ENCODE measurements at places on chromosomes 16 and 17.

DNA sequence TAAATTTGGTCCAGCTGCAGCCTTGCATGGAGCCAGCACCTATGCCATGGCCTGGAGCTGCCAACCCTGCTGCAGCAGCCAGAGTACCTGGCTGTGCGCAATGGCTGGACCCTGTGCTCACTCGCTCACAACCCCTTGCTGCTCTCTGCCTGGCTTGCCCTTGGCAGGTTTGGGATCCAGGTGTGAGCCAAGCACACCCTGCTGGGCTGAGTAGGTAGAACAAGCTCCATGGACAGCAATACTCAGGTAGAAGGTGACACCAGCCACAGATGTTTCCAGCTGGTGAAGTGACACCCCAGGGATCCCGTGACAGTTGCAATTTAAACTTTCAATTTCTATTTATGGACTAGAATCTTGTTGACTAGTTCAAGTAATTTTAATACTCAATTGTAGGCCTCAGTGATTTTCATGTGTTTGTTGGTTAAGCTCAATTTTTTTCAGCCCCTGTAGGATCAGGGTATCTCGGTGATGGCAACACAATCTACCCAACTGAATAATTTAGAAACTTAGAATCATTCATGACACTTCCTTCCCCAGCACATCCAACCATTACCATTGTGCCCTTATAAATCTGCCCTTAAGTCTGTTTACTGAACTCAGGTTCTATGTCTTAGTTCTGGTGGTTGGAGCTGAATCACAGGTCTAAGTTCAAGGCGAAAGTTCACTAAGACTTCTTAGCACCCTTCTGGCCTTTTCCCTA, 480.0 kb downstream of the PMP22 start:
- no peak for DNase-seq

DNA sequence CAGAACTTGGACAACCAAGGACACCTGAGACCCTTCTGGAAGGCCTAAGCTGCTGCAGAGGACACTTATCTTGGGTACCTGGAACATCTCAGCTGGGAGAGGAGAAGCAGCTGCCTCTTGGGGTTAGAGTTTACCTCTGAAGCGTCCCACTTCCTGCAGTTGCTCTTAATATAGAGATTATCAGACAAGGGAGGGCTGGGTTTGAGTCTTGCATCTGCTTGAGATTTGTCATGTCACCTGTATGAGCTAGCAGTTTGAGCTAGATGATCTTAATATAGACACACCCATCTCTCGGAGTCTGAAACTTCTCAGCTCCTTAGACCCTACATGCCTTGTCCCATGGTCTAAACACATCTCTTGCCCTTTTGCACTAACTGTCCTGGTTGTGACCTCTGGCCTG, 93.1 kb upstream of the CCL1 start:
- DNase-seq = no peak

- no peak for DNase-seq
Measured at GRCh38 chr17:63329876-63330275, 116.2 kb downstream of the CYB561 start.

- no peak for DNase-seq
Measured at GRCh38 chr16:78317564-78318240, 218.2 kb downstream of the WWOX start.

DNA sequence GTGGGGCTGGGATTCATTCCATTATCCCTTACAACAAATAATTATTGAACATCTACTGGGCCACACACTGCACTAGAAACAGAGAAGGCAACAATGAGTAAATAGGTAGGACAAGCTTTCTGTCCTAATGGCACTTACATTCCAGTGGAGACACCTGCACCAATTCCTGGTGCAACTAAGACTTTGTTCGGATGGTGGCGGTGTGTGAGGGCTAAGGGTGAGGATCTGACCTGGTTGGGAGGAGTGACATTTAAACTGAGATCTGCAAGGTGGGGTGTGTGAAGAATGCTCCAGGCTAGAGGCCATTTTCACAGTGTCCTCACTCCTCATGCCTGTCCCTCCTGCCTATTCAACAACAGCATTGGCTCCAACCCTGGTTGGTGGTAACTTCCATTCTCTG, 510.0 kb downstream of the XYLT1 start:
- DNase-seq = no peak

DNA sequence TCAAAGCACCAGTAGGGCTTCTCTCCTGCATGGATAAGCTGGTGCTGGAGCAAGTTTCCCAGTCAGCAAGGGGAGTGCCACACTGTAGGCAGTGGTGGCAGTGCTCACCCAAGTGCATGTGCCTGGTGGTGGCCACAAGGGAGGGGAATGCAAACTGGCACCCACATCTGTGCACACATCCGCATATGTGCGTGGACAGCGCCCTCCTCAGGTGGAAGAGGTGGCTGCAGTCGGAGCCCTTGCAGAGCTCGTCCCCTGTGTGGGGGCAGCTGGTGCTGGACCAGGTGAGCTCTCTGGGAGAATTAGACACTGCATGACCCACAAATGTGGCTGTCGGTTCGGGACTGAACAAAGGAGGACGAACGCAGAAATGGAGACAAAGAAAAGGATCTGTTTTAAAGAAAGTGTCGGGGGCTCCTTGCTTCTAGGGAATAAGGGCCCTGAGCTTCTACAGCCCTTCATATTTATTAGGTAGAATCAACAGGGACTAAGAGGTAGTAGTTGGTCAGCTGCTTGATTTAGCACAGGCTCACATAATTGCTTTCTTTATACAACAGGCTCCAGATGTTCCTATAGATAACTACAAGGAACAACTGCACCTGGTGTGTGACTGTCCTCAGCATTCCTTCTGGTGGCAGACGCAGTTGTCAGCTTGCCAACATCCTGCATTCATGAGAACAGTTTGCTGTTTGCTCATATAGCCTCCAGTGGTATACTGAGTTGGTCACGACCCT, 5.3 kb upstream of the ZNF689 start:
- no peak for DNase-seq

DNA sequence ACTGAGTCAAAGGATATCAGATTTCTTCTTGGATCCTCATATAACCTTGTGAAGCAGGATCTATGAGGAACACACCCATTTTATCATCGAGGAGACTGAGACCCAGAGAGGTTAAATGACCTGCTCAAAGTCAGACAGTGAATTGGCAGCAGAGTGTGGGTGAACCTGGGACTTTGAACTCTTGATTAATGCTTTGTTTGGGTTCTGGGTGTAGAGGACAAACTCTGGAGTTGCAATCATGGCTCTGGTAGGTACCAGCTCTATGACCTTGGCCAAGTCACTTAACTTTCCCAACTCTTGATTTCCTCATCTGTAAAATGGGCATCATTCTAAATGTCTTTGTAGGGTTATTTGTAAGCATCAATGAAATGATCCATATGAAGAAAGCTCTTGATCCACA, 166.4 kb downstream of the HAPSTR1 start:
- no peak for DNase-seq

- no peak for DNase-seq
Measured at GRCh38 chr17:1107777-1108477, 71.9 kb downstream of the ABR start.

DNA sequence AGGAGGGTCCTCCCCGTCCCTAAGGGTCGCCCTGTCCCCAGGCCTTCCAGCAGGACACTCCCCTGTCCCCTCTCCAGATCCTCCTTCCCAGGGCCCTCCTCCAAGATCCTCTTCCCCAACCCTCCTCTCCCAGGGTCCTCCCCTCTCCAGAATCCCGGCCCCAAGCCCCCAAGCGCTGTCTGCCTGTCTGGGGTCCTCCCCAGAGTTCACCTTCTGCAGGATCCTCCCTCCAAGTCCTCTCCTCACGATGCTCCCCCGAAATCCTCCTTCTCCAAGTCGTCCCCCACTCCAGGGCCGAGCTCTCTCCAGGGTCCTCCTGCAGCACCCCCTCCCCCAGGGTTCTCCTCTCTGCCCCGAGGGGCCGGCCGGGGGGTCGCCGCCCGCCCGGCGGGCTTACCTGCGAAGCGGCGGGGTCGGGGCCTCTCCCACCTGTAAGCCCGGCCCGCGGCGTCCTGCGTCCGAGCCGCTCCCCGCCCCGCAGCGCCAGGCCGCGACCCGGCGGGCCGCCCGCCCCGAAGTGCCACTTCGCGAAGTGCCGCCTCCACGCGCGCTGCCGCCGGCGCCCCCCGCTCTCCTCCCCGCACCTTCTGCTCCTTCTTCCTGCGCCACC, 678 bp upstream of the BAIAP2 start:
- no peak for DNase-seq

DNA sequence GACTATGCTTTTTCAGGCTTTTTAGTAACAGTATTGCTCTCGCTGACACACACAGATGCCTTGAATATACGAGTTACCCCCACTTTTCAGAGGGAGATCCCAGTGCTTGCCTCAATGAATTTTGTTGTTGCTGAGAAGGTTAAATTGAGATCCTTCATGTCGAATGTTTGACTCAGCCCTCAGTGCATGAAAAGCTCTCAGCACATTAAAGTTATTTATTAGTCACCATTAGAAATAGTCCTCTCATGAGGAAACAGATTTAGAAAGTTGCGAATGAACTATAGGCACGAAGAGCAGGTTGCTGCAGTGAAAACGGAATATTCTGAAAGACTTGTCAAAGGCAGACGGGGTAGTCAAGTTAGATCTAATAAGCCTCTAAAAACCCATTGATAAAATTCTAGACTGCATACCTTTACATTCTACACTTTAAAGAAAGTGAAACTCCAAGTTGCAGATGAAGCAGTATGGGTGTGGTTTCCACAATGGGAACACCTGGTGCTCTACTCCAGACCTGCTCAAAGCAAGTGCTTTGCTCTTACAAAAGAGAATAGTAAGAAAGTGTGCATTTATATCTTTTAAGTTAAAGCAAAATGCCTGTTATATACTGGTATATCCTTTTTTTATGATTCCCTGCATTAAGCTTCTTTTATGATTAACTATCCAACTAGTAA, 238.1 kb downstream of the MAF start:
- DNase-seq = no peak

GRCh38 chr16:73233846-73234424, 186.0 kb upstream of the ZFHX3 start:
- no peak for DNase-seq

- DNase-seq = no peak
Measured at GRCh38 chr16:82156761-82157533, 13.1 kb downstream of the MPHOSPH6 start.

GRCh38 chr17:47279062-47279801, 25.6 kb downstream of the ITGB3 start:
- no peak for DNase-seq

DNA sequence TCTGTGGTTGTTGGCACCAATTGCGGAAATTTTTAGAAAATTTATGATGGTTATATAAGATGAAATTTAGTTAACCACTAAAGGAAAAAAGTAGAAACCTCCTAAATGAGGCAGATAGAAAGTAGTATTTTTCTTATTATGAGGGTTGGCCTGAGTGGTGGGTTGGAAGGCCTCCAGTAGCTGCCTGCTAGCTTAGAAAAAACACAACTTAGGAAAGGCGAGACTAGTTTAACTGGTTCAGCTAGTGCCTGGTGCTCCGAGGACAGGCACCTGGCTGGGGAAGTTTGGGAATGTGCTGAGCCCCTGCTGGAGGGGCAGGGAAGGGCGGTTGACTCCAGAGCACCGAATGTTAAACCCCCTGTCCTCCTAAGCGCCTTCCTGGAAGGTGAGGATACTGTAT, 19.9 kb downstream of the LDHD start:
- no peak for DNase-seq

- no peak for DNase-seq
Measured at GRCh38 chr17:39818358-39819000, 45.6 kb downstream of the IKZF3 start.

GRCh38 chr16:16101585-16101984, 121.7 kb downstream of the ABCC6 start:
- DNase-seq = no peak

DNA sequence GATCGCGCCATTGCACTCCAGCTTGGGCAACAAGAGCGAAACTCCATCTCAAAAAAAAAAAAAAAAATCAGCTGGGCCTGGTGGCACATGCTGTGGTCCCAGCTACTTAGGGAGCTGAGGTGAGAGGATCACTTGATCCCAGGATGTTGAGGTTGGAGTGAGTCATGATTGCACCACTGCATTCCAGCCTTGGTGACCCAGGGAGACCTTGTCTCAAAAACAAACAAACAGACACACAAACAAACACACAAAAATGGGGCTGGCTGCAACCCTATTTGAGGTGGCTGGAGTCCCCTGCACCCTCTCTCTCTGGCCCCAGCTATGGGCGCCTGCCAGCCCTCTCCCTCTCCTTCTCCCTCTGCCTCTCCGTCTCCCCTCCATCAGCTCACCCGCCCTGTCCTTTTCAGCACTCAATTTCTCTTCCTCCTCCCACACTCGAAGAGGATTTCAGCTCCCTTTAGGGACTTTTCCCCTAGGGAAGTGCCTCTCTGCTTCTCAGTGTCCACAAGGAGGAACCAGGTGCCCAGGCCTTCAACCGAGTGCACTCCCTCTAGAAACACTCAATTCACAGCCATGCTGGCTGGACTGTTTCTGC, 17.5 kb upstream of the TFAP4 start:
- no peak for DNase-seq

- DNase-seq = no peak
Measured at GRCh38 chr17:6660805-6661463, 9.4 kb downstream of the C17orf100 start.

GRCh38 chr17:383771-384621, 31.4 kb upstream of the RPH3AL start:
- DNase-seq = no peak

- DNase-seq = no peak
Measured at GRCh38 chr16:67504031-67505021, 21.0 kb upstream of the AGRP start.

- no peak for DNase-seq
Measured at GRCh38 chr17:6908807-6909206, 77.3 kb upstream of the TEKT1 start.

DNA sequence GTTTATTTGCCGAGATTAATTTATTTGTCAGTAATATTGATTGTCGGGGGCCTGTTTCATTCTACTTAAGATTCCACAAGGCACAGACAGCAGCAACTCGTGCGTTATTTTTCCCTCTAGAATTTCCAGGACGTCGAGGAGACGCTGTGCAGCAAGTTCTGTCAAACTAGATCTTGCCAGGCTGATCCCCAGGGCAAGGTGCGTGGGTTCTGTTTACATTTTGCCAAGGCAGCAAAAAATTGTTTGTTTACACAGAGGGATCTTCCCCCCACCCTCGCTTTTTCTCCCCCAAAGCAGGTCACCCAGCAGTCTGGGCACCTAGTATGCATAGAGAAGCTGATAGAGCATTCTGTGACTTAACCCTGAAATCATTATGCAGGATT, 111.4 kb downstream of the IRX3 start:
- no peak for DNase-seq

DNA sequence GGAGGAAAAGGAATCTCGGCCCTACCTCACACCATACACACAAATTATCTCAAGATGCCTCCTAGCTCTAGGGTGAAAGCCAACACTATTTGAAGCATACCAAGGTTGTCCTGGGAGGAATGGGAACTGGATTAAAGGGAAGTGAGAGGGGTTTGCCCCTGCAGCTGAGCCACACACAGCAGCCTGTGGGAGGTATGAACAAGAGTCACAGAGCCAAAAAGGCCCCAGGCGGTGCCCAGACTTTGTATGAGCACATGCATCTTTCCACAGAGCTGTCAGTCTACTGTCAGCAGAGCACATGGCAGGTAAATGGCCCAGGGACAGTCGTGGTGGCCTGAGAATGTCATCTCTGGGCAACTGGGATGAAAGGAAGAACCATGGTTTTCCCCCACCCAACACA, 31.0 kb upstream of the RCVRN start:
- DNase-seq = no peak

Measured in cortex of kidney (tissue), 1 donor.